Subcutaneous adipose tissue (tissue), 4 donors: ENCODE measurements at places on chromosomes 6 and 20. TPM values are rescaled to one million over a fixed set of nuclear protein-coding genes. Genes with fewer than 3 reads are reported as not detected.

Gene RNF217
- 47.8 TPM for total RNA-seq

Gene ZSCAN23
- 0.65 TPM for total RNA-seq

Gene SNAP25
- 0.51 TPM for total RNA-seq

Gene EYS
- 0.66 TPM for total RNA-seq

Gene PPIL6
- total RNA-seq = 8.8 TPM

Gene F13A1
- total RNA-seq = 201 TPM

Gene BEND6
- total RNA-seq = not detected

Gene MLN
- not detected for total RNA-seq

Gene LTV1
- 13.4 TPM for total RNA-seq

Gene GPR63
- 0.22 TPM for total RNA-seq

Gene ZNF165
- total RNA-seq = 0.88 TPM

Gene TMEM200A
- 3.3 TPM for total RNA-seq

Gene THBD
- total RNA-seq = 38.2 TPM

Gene C20orf204
- 0.17 TPM for total RNA-seq

Gene TSHZ2
- total RNA-seq = 39.2 TPM
